ENCODE measurements at places on chromosomes 7 and 10. TPM values are rescaled to one million over a fixed set of nuclear protein-coding genes. Genes with fewer than 3 reads are reported as not detected.

The OR13A1 gene
- total RNA-seq: 0.08 TPM

The SLC29A3 gene
- total RNA-seq: 3.9 TPM

The RAB19 gene
- total RNA-seq: not detected

The GBF1 gene
- total RNA-seq: 39.0 TPM
